Mesenchymal stem cell (in vitro differentiated cells and primary cell): ENCODE measurements at places on chromosomes 2 and 18.
A peak's percentile ranks its signal among the peaks of the same experiment; 100 is the strongest.

- peak; percentile 95 for DNase-seq
These were observed 43.6 kb downstream of the TSPYL6 start for GRCh38 chr2:54212456-54212855.

GRCh38 chr2:182933629-182934028 is 67.2 kb upstream of the FRZB start:
- no peak for DNase-seq

- DNase-seq: no peak
These were observed 19.4 kb downstream of the CYP26B1 start for GRCh38 chr2:72128059-72128842.

GRCh38 chr2:45162711-45163110 is 153.5 kb upstream of the SIX2 start:
- DNase-seq: no peak

- peak; percentile 53 for DNase-seq
These were observed 91.7 kb downstream of the KLF7 start for GRCh38 chr2:207073801-207074678.

GRCh38 chr2:134863446-134863845 is 25.0 kb downstream of the ACMSD start:
- no peak for DNase-seq

- DNase-seq: peak; percentile 45
These were observed 3.4 kb downstream of the MBD1 start for GRCh38 chr18:50277942-50278341.

- DNase-seq: no peak
These were observed 10.2 kb downstream of the USP37 start for GRCh38 chr2:218557941-218558340.

- no peak for DNase-seq
These were observed 29.3 kb upstream of the ACAA2 start for GRCh38 chr18:49842656-49843055.

GRCh38 chr2:150978053-150978452 is 283.6 kb downstream of the RBM43 start:
- no peak for DNase-seq

DNA sequence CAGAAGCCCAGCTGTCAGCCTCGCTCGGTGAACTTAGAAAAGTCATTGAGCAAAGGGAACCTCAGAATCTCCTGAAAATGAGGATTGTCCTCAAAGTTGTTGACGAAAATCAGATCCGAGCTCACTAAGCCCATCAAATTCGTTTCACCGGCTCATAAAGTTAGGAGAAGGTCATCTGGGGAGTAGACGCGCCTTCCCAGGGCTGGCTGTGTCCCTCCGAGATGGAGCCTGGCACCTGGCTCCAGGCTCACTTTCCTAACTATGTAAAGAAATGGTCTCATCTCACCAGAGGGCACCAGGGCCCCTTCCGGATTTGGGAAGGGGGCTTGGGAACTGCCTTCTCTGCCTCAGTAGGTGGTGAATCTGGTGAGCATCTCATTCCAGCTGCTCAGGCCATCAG is 145.5 kb downstream of the PXDN start:
- no peak for DNase-seq

GRCh38 chr2:110866466-110866865 is 134.1 kb downstream of the ACOXL start:
- no peak for DNase-seq
